Glomerular endothelial cell (primary cell): ENCODE measurements at places on chromosomes 11 and 22.

GRCh38 chr11:14015711-14016110 is 53.2 kb downstream of the SPON1 start:
- no peak for DNase-seq

DNA sequence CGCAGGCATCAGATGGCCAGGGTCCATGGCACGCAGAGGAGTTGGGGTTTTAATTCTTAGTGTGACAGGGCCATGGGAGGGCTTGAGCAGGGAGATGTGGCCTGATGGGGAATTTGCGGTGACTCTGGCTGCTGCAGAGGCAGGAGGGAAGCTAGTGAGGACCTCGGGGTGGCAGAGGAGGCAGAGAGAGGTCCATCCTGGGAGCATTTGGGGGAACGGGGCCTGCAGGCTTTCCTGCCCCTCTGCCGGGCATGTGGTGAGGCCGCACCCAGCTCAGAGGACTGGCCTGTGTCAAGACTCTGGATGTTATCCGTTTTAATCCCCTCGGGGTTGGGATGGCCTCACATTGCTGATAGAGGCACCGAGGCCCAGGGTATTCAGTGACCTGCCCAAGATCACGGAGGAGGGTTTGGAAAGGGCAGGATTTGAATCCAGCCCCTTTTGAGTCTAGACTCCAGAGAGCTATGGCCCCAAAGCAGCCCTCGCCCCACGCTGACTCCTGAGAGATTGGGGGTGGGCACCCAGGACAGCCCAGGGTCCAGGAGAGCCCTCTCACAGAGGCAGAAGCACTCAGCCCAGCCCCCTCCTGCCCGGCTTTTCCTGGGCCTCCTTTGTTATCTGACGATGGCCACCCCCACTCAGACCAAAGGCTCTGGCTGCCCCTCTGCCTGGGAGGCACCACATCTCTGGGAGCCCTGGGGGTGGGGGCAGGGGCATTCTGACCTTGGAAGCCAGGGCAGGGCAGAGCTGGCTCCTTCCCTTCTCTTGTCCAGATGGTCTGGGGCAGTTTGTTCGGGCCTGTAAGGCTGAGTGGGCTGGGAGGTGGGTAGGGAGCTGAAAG is 13.9 kb downstream of the MGAT3 start:
- DNase-seq = no peak

GRCh38 chr22:38631724-38632123 is 24.5 kb downstream of the FAM227A start:
- no peak for DNase-seq

- DNase-seq = no peak
These were observed 458 bp downstream of the RTN4R start for GRCh38 chr22:20267441-20268278.

- DNase-seq = no peak
These were observed 37.4 kb downstream of the CTNND1 start for GRCh38 chr11:57798905-57799559.

DNA sequence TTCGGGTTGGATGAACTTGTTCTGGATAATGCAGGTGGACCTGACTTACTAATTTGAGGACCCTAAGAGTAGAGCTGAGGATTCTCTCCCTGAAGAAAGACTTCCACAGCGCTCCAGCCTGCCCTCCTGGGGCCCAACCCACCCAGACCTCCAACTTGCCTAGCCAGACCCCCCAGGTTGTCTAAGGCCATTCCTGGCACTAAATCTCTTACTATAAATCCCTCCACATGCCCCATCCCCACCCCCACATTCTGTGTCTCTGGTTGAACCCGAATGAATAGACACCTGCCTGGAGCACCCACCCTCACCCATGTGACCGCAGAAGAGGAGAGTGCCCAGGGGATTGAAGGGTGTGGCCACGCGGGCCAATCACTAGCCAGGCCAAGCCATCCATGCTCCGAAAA is 1480.0 kb downstream of the TBC1D22A start:
- DNase-seq = no peak

DNA sequence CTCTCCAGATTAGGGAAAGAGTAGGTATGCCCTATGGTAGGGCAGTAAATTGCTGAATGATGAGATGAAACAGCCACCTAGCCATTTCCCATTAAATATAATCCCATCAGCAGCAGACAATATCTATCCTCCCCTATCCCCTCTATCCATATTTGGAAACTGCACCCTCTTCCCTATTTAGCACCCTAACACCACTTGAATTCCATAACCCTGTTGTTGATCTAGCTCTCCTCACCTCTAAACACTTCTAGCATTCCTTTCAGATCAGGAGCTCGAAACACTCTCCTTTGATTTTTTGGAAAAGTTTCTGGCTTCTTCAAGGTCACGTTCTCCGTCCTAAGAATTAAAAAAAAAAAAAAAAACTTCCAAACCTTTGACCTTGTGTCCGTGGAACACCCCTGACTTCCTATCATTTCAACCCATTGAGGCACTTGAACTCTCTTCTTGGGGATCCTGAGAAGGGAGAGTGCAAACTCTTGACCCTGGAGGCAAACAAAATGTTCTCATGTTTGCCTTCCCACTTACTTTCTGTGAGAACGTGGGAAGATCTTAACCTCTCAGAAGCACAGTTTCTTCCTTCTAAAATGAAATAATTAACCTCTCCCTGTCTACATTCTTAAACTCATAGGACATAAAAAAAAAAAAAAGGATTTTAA is 19.0 kb downstream of the TRIM5 start:
- DNase-seq = no peak

DNA sequence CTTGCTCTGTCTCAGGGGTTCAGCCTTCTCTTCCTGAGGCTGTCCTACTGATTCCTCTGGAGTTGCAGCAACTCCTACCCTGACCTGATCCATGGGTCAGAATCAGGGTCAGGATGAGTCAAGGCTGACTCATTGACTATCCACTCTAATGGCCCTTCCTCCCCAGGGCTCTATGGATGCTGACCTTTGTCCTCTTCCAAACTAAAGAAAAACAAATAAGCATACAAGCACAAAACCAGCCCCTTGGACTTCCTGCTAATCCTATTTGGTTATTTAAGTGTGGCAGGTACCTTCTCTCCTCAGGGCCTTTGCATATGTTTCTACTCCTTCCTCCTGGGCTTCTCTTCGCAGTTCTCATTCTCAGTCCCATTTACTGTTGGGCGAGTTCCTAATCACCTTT is 204.5 kb upstream of the NAV2 start:
- DNase-seq = no peak

- DNase-seq = no peak
These were observed 60.4 kb downstream of the MCHR1 start for GRCh38 chr22:40739721-40740120.

GRCh38 chr22:44483878-44484277 is 14.2 kb downstream of the RTL6 start:
- no peak for DNase-seq

DNA sequence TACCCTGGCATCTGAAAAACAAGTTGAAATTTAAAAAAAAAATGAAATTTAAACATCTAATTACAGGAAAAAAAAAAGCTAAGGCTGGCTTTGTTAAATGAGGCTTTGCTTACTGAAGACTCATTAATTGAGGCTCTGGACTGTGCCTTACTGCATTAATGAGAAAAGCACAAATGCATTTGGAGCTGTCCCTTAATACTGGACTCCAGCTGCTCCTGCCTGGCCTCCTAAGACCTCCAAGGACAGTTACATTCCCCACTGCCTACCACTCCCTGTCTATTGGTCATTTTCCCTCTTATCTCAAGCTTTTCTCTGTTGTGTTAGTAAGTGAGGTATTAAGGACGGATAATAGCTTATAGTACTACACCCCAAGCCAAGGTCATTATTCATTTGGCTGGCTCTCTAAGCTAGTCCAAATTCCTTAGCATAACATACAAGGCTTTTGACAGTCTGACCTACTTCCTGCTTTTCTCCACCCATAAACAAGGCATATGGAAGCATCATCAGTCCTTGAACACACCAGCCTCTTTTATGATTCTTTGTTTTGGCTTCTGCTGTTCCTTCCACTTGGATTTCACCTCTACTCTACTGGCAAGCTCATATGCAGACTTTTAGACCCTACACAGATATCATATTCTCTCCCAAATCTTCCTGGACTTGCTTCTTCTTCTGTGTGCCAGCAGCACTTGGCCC is 62.5 kb downstream of the USP35 start:
- DNase-seq = peak; percentile 10

DNA sequence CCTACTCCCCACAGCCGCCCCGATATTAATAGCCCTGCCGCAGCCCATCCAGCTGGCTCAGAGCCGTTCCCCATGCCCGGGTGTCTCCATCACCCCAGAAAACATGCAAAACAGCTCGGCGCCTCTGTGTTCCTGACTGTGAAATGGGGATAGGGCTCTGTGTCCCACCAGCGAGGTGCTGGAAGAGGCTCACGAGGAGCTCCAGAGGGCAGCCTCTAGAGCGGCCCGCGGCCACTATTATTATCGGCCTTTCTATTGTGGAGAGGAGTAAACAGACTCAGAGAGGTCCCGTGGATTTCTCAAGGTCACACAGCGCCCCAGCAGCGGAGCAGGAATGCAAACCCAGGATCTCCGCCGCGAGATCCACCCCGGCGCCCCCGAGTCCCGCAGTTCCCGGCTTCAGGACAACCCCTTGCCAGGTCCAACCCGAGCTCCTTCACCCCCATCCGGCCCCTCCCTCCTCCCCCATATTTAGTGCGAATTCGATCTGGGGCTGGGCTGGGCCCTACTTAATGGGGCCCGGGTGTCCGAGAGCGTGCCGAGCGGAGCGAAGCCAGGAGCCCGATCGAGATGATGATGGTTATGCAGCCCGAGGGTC is at the start of gene ACTN3:
Gene ACTN3 (plus strand): TSS at position 536 of the 598 bp plus-strand sequence. CDS start 35 bp downstream, at position 571.
- DNase-seq = no peak

DNA sequence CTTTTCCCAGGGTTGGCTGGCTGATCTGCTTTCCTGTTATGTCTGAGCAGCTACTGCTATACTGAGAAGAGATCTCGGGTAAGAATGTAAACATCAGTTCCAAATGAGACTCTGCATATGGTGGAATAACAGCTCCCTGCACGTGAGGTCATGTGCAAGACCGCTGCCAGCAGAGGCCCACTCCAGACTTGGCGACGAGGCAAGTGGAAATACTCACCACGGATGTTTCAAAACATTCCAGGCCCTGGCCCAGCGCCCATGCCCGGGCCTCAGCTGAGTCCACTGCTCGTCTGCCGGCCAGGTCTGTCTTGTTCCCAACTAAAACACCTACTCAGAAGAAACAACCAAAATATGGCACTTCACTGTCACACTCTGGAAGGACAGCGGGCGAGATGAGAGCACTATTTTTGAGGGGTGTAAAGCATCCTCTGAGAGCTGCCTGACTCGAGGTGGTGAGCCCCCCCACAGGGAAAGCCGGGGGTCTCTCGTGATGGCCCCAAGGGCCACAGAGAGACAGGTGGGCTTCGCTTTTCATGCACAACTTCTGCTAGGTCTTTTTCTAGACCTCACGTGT is 13.1 kb downstream of the IFT27 start:
- no peak for DNase-seq

- no peak for DNase-seq
These were observed 2.8 kb downstream of the PRG3 start for GRCh38 chr11:57378186-57378585.

DNA sequence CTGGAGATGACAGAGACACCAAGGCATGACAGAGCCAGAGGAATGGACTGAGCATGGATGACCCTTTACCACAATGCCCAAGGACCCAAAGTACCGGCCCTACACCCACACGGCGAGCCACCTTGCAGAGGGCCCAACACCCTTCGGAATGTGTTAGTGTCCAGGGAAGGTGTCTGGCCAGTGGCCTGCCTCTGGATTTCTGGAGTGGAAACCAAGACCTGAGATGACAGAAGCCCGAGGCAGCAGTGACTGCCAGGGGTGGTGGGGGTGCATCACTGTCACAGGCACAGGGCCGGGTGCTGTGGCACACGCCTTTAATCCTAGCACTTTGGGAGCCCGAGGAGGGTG is 28.7 kb downstream of the PDGFB start:
- no peak for DNase-seq

GRCh38 chr11:43765194-43765593 is 84.7 kb downstream of the HSD17B12 start:
- DNase-seq = no peak

DNA sequence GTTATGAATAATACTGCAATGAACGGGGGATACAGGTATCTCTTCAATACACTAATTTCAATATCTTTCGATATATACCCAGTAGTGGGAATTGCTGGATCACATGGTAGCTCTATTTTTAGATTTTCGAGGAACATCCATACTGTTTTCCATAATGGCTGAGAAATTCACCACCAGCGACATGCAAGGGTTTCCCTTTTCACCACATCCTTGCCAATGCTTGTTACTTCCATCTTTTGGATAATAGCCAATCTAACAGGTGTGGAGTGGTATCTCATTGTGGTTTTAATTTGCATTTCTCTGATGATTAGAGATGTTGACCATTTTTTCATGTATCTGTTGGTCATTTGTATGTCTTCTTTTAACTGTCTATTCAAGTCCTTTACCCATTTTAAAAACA is 5.9 kb downstream of the IL10RA start:
- DNase-seq = no peak

- DNase-seq = no peak
These were observed 1.9 kb downstream of the MS4A1 start for GRCh38 chr11:60457576-60457975.

DNA sequence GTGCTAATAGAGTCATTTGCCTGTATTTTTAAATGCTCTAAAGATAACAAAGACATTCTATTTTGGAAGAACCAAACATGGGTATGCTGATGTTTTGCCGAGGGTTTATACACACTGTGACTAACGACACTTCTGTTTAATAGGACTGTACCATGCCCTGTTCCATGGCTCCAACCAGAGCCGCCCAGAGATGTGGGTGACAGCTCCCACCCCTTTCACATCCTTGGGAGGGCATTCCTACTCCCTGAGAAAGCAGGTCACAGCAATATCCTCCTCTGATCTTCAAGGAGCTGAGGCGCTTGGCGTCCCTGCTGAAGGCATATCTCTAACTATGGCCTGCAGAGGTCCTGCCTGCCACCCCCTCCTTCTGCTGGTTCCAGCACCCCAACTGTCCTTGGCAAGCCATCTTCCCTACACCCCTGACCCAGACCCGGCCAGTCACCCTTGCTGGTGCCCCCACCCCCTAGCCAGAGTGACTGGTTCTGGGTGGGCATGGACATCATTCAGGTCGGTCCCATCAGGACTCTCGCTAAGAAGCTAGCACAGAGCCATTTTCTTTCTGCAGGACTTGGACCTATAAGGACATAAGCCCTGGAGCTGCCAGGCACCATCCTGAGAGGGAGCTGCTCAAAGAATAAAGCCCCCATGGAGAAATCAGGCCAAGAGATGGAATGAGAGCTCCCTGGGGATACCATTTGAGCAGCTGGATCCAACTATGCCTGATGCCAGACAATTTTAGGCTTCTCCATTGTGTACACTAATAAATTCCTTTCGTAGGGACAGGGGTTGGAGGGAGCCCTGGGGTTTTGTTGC is 381.3 kb downstream of the CTTN start:
- no peak for DNase-seq
